ENCODE measurements at places on chromosomes 7 and 10. TPM values are rescaled to one million over a fixed set of nuclear protein-coding genes. Genes with fewer than 3 reads are reported as not detected.

Gene FGL2
- polyA plus RNA-seq, result 0.03 TPM

DNA sequence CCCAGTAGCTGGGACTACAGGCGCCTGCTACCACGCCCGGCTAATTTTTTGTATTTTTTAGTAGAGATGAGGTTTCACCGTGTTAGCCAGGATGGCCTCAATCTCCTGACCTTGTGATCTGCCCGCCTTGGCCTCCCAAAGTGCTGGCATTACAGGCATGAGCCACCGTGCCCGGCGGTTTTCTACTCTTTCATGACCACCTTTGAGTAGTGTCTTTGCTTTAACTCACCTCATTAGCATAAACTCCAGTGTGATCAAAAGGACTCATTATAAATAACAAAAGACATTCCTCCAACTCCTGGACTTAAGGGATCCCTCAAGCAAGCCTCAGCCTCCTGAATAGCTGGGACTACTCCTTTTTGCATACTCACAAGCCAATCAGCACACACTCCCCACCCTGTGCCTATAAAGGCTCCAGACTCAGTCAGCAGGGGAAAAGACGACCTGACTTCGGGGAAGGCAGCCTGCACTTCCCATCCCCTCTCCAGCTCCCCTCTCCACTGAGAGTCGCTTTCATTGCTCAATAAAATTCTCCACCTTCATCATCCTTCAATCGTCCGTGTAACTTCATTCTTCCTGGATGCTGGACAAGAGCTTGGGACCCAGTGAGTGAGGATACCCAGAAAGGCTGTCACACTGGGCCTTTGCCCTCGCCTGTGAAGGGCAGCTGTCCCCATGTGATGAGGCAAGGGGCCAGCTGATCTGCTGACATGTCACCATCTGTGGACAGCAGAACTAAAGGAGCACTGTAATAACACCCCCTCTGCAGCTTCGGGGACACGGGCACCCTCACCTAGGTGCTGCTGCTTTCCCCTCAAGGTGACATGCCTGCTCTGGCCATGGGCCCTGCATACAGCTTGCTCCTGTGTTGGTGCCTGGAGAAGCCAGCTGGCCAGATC, 35.0 kb upstream of the EIF4H start:
- DNase-seq, result no peak

GRCh38 chr10:101291331-101292193, 62.3 kb upstream of the LBX1 start:
- no peak for DNase-seq

DNA sequence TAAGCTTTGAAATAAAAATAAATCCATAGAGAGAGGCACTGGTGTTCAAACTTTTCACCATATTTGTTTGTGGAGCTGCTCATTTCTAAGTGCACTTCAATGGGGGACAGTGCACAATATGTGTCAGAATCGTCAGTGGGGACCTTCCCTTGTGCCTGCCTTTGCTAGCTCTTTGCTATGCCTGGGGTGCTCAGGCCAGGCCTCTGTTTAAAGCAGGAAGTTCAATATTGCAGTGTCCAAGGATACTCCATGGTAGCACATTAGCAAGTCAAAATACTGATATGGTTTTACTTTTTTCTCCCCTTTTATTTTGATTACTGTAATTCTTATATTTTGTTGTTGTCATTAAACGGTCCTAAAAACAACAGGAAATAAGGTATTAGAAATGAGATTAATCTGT, 113.4 kb downstream of the POU6F2 start:
- no peak for DNase-seq

GRCh38 chr10:77926566-77927401, at the start of gene DLG5:
Gene DLG5 (minus strand): TSS chr10:77926755. CDS start chr10:77926520, 235 bp downstream.
- DNase-seq, result peak; percentile 42

- no peak for DNase-seq
Observed at GRCh38 chr10:94088926-94089381, 95.2 kb downstream of the PLCE1 start.

GRCh38 chr7:11315666-11316258, 342.1 kb downstream of the PHF14 start:
- no peak for DNase-seq

Gene ADAM22
- 0.06 TPM for polyA plus RNA-seq

Data from mammary epithelial cell (primary cell).